NCI-H2029 treated with DMSO at 0.1 percent for 48 hours (cell line): ENCODE measurements at places on chromosomes 11 and 22.

GRCh38 chr22:20867179-20868024 is 8.6 kb downstream of the SNAP29 start:
- no peak for DNase-seq

- DNase-seq: no peak
Measured at GRCh38 chr11:1825785-1826451, 8.9 kb upstream of the SYT8 start.

DNA sequence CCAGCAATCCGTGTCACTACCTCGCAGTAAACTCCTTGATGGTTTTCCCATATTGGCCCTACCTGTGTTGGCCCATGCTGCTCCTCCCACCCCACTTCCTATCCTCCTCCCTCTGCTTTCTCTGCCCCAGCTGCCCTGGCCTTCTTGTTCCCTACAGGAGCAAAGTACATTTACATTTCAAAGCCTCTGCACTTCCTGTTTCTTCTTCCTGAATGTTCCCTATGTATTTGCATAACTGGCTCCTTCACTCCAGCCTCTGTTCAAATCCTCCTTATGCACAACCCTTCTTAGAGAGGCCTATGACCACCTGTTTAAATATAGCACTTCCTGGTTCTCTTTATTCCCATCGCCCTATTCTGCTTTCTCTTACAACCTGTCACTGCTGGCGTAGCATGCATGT is 62.2 kb downstream of the PARVA start:
- peak; percentile 92 for DNase-seq

DNA sequence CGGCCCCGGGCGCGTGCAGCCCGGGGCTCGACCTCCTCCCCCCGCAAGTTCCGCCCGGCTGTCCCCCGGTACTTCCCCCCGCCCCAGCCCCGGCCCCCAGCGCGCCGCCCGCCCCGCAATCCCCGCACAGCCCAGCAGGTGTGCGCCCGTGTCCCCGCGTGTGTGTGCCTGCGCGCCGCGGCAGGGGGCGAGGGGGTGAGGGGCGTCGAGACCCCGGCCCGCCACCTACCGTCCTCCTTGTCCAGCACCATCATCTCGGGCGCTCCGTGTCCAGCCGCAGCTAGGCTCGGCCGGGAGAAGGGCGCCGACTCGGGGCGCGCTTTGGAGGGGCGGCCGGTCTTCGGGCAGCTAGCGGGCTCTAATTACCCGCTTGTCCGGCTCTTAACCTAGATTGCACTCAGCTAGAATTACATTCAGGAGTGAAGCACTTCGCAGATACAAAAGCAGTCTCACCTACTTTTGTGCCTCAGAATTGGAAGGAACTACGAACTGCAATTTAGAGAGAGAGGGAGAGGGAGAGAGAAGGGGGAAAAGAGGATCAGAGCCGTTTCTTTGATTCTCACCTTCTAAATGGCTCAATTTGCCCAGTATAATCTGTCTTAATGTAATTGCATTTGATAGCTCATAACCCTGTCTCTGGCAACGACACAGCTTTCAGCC is 439 bp downstream of the LMO1 start:
- DNase-seq: peak; percentile 48
